Regular cardiac myocyte (primary cell): ENCODE measurements at places on chromosomes 11 and 22. TPM values are rescaled to one million over a fixed set of nuclear protein-coding genes. Genes with fewer than 3 reads are reported as not detected.

The TMEM151A gene
- under 0.01 and 0.28 TPM in 2 replicates for total RNA-seq

The PDGFB gene
- total RNA-seq: 1.1 and 2.3 TPM in 2 replicates

The P2RY2 gene
- 0.28 and 0.38 TPM in 2 replicates for total RNA-seq

The PLEKHB1 gene
- 0.38 and 1.1 TPM in 2 replicates for total RNA-seq

The OR52A5 gene
- total RNA-seq: not detected in 2 replicates

The OR8D1 gene
- under 0.01 TPM in 1 of 2 replicates, not detected in the other for total RNA-seq

The RAC2 gene
- total RNA-seq: 10.7 and 13.0 TPM in 2 replicates

The KCNJ5 gene
- under 0.01 TPM in 1 of 2 replicates, not detected in the other for total RNA-seq

The RFPL1 gene
- total RNA-seq: not detected in 2 replicates

The CATSPER1 gene
- under 0.01 and 0.19 TPM in 2 replicates for total RNA-seq

The ZNF280B gene
- 0.56 and 0.58 TPM in 2 replicates for total RNA-seq
